ENCODE measurements at places on chromosomes 3 and 15.

- no peak for DNase-seq
Measured at GRCh38 chr3:73215281-73215680, 153.8 kb downstream of the EBLN2 start.

GRCh38 chr15:26690778-26691177 lies 82.1 kb downstream of the GABRB3 start:
- DNase-seq: no peak

DNA sequence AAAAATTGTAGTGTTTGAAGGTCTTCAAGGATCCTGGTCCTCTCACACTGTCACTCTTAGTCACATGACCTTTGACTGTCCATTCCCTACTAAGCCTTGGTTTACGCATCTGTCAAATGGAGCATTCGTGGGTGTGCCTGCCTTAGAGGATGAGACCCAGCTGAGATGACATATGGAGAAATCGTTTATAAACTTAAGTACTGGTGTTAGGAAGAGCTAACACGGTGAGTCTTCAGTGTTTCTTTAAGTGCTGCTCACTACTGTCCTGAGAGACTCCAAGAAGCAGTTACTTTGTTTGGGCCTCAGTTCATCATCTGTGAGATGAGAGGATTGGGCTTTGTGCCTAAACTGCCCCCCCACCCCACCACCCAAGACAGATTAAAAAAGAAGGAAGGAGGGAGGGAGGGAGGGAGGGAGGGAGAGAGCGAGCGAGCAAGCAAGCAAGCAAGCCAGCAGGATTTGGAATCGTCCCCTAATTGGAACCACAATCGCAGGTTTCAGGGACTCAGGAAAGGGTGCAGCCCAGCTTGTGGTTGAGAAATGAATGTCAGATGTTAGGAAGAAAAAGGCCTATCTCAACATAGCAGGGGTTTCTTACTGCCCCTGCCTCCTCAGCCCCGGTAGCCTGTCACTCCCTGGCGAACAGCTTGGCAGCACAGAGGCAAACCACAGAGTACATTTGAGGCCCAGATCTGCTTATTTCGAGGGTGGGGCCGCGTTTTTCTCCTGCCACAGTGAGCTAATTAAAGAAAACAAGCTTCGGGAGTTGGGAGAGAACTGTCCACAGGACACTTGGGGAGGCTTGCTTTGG lies 32.7 kb downstream of the SMAD3 start:
- DNase-seq: no peak

- no peak for DNase-seq
Measured at GRCh38 chr3:194632226-194632808, 902 bp downstream of the TMEM44 start.

DNA sequence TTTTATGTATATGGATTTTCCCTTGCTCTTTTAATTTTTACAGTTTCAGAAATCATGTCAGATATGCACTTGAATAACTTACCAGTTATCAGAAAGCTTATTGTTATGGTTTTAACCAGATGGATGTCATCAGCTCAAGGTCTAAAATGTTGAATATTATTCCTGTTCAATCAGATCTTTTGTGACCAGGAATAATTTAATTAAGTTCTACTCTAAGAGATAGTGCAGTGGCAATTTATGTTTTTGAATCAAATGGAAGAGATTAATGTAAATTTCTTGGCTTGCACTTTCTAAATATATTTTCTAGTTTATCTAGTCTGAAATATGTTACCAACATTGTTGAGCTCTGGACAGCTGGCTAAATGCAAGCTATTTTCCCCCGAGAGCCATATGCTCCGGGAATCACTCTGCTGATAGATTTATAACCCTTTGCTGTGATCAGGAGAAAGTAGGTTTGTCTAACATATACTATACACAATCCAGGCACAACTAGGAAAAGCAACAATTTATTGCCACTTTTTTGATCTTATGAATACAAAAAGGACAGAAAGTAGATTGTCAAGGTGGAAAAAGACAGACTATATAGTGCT lies 76.8 kb upstream of the CD96 start:
- no peak for DNase-seq

GRCh38 chr3:112786881-112787579 lies 59.6 kb downstream of the CD200R1L start:
- DNase-seq: no peak

DNA sequence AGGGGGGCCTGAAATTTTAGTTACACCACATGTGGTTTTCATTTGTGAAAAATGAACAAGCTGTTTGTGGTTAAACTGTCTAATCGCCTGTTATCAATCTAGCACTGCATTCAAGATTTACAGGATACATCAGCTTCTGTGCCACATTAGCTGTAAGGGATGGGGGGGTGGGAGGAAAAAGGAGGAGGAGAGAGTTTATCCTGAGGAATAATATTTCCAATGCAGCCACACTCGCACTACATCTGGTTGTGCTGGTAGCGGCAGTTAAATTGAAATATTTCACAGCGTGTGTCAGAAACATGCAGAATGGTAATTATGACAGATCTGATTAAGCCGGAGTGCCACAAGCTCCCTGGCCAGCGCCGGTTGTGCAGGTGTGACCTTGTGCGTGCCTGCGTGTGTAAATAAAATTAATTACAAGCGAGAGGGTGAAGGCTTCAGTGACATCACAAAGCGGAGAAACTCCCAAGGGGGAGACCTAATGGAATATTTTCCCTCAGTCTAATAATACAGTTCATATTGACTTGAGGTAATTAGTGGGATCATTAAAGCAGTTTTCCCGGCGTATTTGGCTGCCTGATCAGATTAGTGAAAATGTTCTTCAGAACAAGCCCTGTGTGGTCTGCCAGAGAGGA lies 55.5 kb downstream of the SATB1 start:
- DNase-seq: no peak

DNA sequence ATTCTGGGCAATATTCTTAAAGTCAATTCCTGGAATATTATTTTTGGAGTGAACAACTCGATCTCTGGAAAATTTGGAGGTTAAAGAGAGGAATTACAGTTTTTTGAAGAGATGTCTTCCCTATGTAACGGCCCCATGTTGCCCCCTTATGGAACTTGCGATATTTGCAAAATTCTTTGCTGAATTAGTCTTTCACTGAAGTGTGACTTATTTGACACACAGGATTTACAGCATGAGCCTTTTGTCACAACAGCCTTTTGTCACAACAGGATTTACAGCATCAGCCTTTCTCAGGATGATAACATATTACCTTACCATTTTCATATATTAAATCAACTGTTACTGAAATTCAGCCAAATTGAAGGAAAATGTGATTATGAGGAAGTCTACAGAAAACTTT lies 37.8 kb upstream of the SPTSSB start:
- peak; percentile 79 for DNase-seq

DNA sequence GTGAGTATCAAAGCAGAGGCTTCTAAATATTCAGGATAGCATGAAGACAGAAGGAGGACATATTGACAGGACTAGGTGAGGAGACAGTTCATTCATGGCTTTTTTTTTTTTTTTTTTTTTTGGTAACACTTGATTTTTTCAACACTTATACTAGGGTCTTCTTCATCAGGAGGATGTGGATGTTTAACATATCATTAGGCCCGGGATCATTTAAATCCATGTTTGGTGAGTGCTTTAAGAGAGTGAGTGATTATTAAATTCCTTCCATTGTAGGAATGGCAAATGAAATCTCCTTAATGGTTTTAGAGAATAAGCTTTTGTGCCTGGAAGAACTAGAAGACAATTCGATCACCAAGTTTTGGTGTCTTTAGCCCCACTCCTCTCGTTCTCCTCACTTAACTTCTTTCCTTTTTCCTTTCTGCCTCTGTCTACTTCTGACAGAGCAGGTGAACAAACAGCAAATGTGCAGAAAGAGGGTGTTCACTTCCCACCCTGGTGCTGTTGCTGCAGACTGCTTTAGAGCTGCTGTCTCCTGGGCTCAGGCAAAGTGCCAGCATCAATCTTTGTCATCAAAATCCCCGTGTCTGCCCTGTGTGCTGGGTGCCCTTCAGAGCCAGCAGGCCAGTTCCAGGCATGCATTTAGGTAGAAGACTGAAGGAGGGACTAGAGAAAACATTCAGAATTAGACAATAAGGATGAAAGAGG lies 35.6 kb upstream of the RAB11A start:
- DNase-seq: peak; percentile 66

- DNase-seq: no peak
Measured at GRCh38 chr15:55740981-55741832, 1.7 kb downstream of the PRTG start.

GRCh38 chr15:66778314-66778665 lies 76.3 kb downstream of the SMAD6 start:
- no peak for DNase-seq

DNA sequence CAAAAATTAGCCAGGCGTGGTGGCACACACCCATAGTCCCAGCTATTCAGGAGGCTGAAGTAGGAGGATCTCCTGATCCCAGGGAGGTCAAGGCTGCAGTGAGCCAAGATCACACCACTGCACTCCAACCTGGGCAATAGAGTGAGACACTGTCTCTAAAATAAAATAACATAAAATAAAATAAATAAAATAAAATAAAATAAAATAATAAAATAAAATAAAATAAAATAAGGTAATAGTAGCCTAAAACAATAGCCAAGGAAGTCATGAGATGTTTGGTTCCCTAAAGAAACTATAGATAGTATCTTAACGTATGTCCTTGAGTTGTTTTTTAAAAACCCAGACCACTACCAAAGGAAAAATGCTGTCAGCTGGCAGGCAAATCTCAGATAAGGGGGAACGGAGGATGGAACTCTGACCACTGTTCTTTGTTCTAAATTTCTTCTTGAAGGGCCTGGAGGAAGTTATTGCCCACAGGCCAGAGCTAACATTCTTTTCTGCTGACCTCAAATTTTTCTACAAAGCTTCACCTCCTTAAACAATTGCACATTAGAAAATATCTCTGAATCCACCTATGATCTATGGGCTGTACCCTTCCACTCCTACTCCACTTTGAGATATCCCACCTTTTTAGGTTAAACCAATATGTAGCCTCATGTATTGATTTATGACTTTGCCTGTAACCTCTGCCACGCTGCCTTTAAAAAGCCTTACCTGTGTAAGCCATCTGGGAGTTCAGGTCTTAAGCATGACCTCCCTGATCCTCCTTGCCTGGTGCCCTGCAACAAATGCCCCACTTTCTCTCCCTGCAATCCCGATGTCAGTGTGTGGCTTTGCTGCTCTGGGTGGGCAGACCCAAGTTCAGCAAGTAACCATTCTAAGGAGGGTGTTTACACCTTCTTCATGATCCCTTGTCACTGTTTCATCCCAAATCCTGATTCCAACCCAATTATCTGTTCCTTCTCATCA lies 126.2 kb upstream of the BHLHE40 start:
- DNase-seq: no peak

GRCh38 chr3:30544812-30545211 lies 61.6 kb upstream of the TGFBR2 start:
- peak; percentile 45 for DNase-seq

DNA sequence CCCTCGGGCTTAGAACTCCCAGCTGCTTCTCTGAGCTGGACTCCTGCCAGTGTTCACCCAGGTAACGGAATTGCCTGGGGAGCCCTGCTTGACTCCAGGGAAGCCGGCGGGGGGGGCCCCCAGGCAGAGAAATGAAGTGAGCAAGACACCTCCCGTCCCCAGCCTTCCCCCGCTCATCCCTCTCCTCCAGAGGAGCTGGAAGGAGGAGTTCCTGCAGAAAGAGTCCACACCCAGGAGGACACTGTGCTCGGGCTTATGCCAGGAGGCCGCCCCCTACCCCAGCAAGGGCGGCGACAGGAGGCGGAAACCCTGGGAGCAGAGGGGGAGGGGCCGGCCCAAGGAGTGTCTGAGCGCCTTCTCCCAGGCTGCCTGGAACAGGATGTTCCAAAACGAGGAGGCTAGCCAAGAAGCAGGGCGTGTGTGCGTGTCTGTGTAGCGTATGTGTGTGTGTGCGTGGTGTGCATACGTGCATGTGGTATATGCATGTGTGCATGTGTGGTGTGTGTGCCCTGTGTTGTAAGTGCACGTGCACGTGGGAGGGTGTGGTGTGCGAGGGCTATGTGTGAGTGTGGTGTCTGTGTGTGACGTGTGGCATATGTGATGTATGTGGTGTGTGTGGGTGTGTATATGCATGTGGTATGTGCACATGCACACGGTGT lies 511.3 kb downstream of the SHQ1 start:
- no peak for DNase-seq

DNA sequence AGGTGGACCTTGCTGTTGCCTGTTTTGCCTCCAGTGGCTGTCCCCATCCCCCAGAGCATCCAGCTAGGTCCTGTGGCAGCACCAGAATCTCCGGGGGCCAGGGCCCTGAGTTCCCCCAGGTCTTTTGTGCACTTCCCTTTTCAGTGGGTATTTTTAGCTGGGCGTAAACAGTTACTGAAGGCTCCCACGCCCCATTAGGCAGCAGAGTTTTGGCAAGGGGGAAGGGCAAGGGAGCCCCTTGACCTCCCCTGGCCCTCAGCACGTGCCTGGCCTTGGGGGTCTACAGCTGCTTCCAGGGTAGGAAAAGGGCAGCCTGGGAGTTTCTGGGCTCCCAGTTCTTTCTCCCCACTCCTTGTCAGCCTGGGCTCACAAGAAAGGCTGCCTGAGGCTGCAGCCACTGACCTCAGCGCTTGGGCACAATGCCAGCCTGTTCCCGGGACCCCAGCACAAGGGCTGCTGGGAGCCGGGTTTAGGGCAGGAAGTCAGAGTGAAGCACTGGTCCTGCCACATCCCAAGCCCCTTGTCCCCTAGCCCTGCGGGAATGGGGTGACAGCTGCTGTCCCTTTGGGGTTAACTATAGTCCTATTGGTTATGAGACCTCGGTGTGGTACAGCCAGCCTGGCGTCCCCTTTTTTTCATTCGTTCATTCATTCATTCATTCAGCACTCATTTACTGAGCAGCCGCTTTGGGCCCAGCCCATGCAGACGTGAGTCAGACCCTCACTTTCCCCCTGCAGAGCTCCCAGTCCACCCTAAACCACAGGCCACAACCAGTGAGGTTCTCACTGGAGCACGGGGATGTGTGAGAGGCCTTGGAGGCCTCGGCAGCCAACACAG lies 8.4 kb downstream of the CSK start:
- DNase-seq: peak; percentile 65

DNA sequence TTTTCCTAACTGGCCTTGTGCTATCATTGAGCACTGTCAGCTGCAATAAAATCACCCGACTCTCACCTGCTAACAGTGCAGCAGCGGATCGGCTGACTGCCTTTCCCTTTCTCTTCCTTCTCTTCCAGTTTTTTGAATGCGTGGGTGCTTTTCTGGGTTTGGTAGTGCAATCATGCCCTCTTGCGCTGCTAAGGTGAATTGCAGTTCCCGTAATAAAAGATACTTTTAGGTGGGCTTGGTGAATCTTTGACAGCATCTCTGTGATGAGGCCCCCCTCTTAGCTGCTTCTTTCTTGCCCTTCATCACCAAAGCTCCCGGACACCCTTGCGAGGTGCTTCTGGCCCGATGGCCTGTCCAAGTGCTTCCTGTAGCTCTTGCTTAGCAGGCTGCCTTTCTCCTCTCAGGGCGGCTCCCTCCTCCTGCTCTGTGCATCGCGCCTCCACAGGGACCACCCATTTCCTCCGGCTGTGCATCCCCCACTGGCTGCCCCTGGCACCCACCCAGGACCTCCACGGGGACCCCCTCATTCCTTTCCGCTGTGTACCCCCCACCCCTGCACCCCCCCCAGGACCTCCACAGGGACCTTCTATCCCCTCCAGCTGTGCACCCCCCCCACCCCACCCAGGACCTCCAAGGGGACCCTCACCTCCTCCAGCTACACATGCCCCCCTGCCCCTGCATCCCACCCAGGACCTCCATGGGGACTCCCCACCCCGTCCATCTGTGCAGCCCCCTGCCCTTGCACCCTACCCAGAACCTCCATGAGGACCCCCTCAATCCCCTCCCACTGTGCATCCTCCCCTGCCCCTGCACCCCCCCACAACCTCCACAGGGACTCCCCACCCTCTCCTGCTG lies 50.8 kb upstream of the RPL32 start:
- peak; percentile 88 for DNase-seq

GRCh38 chr3:188904670-188905069 lies 267.1 kb upstream of the TPRG1 start:
- DNase-seq: peak; percentile 32

- DNase-seq: no peak
Measured at GRCh38 chr3:110731148-110731547, 340.5 kb upstream of the NECTIN3 start.

Data from suppressor macrophage treated with lipopolysaccharide for 1 hour (primary cell).